Psoas muscle (tissue), 8 donors: ENCODE measurements at places on chromosomes 7 and 10. TPM values are rescaled to one million over a fixed set of nuclear protein-coding genes. Genes with fewer than 3 reads are reported as not detected.

DNA sequence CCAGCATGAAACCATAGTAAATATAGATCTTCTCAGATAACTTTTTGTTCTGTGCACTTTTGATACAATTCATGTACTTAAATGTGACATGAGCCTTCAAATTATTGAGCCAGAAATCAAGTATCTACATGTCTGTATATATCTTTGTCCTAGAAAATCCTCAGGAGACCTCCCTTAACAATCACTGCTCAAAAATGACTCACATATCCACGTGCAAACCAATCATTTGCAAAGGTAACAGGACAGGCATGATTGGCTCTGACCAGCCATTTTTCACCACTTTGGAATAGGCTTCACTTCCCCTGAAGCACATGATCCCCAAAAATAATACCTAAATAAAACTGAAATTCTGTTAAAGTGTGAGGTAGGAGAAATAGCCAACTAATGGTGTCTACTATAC is 902.5 kb downstream of the PCDH15 start:
- H3K27ac ChIP-seq, result no peak overlapping the region
- no peaks in the 10 kb centered on the region for H3K27me3 ChIP-seq
- H3K4me1 ChIP-seq, result no peaks in the 10 kb centered on the region
- no peak for DNase-seq
- H3K4me3 ChIP-seq, result no peak overlapping the region

DNA sequence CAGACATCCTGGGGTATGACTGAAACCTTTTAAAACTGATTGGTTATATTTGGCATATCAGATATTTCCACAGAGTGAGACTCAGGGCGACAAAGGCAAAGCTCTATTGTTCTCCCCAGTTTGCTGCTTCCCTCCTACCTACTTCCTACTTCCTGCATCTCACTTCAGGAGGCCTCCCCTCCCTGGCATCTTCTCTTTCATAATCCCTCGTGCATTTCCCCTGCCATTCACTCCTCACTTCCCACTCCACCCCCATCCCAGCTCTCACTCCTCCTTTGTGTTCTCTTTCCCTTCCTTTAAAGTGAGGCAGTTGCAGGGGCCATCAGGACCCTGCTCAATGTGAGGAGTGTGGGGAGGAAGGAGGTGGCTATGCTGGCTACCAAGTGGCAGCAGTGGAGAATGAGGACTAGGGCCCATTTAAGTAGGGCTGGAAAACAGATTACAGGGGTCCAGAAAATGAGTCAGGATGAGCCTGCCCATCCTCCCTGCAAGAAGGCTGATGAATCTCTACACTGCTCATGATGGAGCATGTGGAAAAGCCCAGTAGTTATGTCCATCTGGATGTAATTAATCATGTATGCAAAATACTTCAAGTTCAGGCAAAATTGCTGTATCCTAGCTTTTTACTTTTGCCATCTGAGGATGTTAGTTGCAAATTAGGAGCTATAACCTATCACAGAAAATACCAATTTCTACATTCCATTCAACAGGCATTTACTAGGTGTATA is 311.8 kb upstream of the IMMP2L start:
- peaks cover 1% of the 10 kb centered on the region for H3K36me3 ChIP-seq
- no peak overlapping the region for H3K27ac ChIP-seq
- DNase-seq, result no peak
- no peak overlapping the region for H3K4me3 ChIP-seq
- no peaks in the 10 kb centered on the region for H3K27me3 ChIP-seq
- H3K4me1 ChIP-seq, result no peaks in the 10 kb centered on the region

DNA sequence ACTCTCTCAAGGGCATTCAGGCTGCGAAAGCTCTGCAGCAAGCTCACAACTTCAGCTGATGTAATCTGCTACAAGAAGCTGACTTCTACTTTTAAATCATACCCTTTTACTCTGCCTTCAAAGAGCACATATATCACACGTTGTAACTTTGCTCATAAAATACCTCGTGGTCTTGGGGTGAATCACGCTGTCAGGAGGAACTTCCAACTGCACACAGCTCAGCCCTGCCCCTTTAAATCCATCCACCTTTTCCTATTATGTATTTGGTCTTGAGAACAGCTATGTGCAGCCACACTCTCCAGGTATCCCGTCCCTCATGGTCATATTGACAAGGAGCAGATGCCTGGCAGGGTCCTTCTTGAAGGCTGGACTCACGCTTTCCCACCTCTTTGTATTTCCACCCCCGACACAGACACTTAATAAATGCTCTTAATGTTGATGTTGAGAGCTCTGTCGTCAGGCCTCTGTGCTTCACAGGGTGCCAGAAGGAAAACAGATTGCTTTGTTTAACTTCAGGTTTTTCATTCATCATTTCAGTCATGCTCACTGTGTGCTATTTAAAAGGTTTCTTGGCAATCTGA is 47.6 kb downstream of the ICA1 start:
- peaks cover 14% of the 10 kb centered on the region for H3K4me1 ChIP-seq
- H3K27ac ChIP-seq, result no peak overlapping the region
- H3K36me3 ChIP-seq, result no peaks in the 10 kb centered on the region
- no peaks in the 10 kb centered on the region for H3K27me3 ChIP-seq
- no peak for DNase-seq
- no peak overlapping the region for H3K4me3 ChIP-seq

ARHGEF5 gene
- total RNA-seq, result 0.30 TPM

CADPS2 gene
- 3.6 TPM for total RNA-seq

CALY gene
- not detected for total RNA-seq
